ENCODE measurements at places on chromosomes 7 and 10.

- DNase-seq: no peak
Observed at GRCh38 chr10:5622186-5622960, 44.0 kb downstream of the ASB13 start.

- DNase-seq: no peak
Observed at GRCh38 chr10:29465384-29465783, 169.4 kb downstream of the SVIL start.

GRCh38 chr7:140230861-140231770 lies 54.3 kb upstream of the KDM7A start:
- peak; percentile 50 for DNase-seq

GRCh38 chr7:140661124-140661523 lies 11.6 kb upstream of the ADCK2 start:
- DNase-seq: no peak

DNA sequence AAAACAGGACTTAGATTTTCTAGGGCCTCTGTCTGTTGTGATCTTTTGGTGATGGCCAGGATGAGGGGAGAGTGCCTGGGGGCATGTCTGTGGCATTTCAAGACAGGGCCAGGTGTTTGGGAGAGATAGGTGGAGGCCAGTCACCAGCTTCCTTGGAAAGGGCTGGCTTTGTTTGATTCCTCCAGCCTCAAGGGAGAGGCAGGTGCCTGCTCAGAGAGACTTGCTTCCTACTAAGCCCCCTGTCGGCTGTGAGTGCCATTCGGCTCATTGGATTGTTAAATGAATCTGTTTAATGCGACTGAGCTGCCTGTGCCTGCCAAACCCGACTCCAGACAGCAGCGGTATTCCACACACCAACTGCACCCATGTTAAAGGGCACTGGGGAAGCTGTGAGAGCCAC lies 304.1 kb upstream of the COBL start:
- no peak for DNase-seq
